ENCODE measurements at places on chromosomes 12 and 14.

- no peak for DNase-seq
These were observed 285.3 kb downstream of the DAD1 start for GRCh38 chr14:22303589-22304195.

DNA sequence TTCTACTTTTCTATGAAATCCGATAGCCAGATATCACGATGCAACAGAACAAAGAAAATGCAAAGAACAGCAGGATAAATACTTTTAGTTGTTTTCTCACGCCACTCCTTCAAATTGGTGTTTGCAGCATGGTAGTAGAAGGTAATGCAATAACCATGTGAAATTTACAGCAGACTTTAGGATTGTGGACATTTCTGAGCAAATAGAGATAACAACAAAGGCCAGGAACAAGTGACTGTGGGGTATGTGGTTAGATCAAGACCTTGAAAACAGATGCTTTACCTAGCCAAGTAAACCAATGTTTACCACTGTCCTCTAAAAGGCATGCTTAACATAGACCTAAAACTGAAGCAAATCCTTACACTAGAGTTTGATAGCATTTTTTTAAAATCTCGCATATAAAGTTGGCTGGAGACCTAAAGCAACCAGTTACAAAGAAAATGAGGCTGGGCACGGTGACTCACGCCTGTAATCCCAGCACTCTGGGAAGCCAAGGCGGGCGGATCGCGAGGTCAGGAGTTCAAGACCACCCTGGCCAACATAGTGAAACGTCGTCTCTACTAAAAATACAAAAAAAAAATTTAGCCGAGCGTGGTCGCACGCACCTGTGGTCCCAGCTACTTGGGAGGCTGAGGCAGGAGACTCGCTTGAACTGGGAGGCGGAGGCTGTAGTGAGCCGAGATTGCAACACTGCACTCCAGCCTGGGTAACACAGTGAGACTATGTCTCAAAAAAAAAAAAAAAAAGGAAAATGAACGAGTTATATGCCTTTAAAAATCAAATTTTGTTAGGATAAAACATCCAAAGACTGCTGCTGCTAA lies 123.2 kb upstream of the FOXN3 start:
- DNase-seq: no peak

- no peak for DNase-seq
These were observed 696.6 kb downstream of the DIO2 start for GRCh38 chr14:79514700-79515099.

- DNase-seq: no peak
These were observed 105.3 kb downstream of the GRIP1 start for GRCh38 chr12:66573605-66574004.

- DNase-seq: no peak
These were observed 266.3 kb downstream of the ITPR2 start for GRCh38 chr12:26566675-26567074.

DNA sequence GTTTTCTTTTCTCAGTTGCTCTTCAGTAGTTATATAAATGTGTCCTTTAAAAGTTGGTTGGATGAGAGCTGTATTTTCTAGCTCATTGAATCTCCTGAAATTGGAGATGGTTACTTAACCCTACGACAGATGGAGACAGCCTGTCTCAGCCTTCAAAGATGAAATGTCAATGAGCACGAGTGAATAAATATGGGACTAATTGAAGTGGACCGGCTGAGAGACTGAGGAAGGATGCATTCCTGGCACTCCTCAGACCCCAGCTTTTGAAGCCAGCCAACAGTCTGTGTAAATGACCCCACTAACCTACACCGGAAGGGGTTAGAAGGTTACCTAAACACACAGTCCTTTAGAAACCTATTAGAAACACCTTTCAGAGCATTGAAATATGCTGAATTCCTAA lies 46.6 kb downstream of the PDZRN4 start:
- DNase-seq: peak; percentile 75

GRCh38 chr12:80625901-80626300 lies 81.5 kb upstream of the MYF6 start:
- no peak for DNase-seq

- no peak for DNase-seq
These were observed 958.5 kb upstream of the SEL1L start for GRCh38 chr14:82492157-82492556.

DNA sequence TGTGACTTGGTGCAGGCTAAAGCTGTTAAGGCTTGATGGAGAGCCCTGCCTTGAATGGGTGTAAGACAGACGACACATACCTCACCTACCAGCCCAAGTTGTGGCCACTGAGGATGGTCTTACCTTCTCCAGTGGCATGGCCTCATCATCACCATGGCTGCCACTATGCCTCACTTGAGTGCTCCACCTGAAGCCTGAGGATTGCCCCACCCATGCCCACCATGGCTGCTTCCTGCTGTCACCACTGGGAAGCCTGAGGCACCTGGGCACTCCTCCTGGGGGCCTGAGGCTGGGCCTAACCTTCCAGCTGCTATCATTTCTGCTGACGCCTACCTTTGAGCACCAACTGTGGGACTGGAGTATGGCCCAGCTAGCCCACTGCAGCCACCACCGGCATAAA lies 1605.7 kb upstream of the FLRT2 start:
- DNase-seq: no peak

- no peak for DNase-seq
These were observed 104.2 kb downstream of the PCNX1 start for GRCh38 chr14:71011479-71011878.

DNA sequence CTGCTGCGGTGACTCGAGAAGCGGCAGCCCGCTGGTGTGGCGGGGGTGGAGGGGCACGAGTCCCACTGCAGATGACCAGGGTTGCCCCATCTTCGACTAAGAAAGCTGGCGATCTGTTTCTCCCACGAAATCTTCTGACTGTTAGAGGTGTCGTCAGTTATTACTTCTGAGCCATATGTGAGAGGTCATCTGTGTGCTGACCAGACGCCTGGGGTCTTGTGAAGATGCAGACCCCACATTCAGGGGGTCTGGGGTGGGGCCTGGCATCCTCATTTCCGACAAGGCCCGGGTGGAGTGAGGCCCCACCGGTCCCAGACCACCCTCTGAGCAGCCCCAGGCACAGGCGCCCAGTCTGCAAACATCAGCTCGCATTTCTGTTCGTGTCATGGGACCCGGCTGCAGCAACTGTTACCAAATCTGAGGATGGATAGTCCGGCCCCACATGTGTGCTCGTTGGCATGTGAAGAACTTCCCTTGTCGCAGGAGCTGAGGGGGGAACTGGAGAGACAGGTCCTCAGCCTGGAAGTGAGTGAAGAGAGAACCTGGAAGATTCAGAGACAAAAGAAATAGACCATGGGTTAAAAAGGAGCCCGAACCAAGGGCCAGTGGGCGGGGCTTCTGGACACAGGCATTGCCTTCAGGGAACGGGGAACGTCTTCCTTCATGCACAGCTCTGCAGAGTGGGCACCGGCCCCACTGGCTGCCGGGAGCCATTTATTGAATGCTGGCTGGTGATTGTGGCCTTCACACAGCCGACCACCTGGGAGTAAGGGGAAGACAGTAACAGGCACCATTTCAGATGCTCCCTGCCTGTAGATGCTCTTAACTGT lies 135.2 kb downstream of the ADGRD1 start:
- DNase-seq: peak; percentile 39

DNA sequence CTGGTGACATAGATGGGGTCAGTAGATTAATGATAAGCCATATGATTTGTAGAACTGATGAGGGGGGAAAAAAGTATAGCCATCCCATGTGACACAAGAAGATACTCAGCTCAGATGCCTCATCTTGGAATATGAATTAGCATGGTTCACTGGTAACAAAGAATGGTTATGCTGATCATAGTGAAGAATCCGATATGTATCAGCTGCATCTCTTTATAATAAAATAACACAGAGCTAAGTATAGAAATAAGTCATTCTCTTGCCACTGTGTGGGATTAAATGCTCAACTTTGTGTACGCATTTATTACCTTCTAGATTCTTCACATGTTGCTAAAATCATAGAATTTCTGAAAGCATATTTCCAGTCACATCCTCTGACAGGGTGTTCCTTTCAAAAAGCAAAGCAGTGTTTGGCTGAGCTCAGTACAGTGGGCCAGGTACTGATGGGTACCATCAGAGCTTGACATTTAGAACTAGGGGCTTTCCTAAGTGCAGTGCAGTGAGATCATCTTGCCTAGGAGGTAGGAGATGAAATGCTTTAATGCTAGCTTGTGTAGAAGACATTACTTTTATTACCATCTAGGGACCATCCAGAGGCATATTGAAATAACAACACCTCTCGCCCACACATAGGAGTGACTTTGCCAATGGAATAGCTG lies 256.2 kb downstream of the TMEM117 start:
- no peak for DNase-seq

All from kidney (tissue), 22 donors.